ENCODE measurements at places on chromosomes 5 and 9.

DNA sequence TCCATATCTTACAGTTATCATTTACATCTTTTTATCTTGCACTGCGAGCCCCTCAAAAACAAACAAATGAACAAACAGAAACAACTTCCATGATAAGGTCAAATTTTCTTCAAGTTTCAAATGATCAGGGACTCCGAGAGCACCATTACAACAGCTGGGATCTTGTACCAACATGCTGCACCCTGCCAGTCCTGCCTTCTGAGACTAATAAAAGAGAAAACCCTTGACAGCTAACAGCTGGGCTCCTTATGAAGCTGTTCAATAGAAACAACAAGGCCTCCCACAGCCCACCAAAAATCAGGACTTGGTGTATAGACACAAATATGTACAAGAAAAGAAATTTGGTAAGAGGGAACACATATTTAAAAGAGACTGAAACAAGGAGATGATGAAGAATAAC, 985.3 kb upstream of the DMAC1 start:
- no peak for DNase-seq

GRCh38 chr5:31916327-31916726, 257.8 kb downstream of the GOLPH3 start:
- DNase-seq: no peak

DNA sequence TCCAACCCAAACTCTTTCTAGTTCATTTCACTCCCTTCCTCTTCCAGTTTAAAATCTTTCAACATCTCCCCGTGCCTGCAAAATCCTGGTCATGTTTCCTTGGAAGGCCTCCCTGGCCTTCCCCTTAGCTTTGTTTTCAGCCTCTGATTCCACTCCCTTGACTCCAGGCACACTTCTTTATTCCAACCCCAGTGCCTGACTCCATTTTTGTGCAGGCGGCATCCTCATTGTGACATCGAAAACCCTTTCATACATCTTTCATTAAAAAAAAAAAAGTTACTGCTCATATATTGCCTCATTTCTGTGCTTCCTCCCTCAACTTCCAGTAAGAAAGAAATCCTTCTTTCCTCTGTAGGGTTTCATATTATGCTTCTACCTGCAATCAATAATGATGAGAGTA, 7.1 kb upstream of the TNFSF8 start:
- no peak for DNase-seq

GRCh38 chr9:84736081-84736480, 66.6 kb downstream of the NTRK2 start:
- DNase-seq: no peak

DNA sequence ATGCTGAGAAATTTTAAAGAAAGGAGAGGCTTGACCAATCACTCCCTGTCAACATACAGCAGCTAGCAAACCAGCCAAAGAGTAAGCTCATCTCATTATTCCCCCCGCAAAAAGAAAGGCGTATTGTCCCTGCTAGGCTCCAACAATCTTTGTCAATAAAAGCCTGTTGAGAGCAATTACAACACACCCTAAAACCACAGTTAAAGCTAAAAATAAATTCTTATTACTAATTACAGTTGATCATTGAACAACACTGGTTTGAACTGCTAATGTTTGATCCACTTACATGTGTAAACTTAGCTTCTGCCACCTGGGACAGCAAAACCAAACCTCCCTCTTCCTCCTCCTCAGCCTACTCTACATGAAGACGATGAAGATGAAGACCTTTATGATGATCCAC, 151.2 kb downstream of the TSSK1B start:
- no peak for DNase-seq

GRCh38 chr5:142825378-142826089, 55.4 kb downstream of the ARHGAP26 start:
- no peak for DNase-seq

DNA sequence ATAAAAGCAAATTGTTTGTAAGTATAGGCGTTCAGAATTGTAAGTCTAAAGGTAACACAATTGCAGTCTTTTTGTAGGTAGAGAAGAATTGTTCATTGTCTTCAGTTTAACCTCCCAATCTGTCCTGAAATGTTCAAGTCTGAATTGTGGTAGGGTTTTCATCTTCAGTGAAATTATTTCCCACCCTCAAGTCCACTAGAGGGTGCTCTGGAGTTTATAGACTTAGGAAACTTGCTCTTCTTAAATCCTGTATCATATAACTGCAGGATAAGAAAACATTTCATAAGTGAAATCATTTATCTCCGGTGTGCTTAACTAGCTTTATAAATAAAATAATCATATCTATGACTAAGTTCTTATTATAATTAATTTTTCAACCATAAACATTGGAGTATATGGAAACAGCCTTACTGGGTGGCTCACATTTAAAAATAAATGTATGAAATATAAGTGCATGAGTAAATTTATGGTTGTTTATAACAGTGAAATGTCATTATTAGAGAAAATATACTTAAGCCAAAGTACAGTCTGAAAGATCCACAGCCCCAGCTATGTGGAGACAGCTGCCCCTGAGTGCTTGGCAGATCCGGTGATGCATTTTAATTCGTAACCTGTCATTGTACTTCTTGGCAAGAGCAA, 182.4 kb upstream of the OTULINL start:
- no peak for DNase-seq

GRCh38 chr5:146165460-146165859, 17.0 kb downstream of the LARS1 start:
- DNase-seq: no peak

- DNase-seq: no peak
Observed at GRCh38 chr5:38434966-38435705, 121.3 kb downstream of the LIFR start.

GRCh38 chr5:12245429-12245828, 341.2 kb upstream of the CTNND2 start:
- no peak for DNase-seq

DNA sequence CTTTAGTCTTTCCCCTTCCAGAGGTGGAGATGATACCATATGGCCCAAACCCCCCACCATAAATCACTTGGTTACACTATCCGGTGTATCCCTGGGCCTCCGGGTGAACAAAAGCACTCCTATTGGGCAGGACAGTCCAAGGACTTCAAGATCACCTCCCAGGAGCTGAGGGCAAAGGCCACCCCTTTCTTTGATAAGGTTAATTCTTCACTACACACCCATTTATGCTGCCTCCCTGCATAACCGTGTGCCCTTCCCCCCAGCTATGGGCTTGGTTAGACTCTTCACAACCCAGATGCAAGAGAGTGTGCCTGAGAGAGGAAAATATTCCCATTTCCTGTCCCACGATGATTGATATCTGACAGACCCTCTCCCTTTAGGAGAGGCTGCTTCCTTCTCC, 64.8 kb upstream of the PRRC1 start:
- DNase-seq: no peak

DNA sequence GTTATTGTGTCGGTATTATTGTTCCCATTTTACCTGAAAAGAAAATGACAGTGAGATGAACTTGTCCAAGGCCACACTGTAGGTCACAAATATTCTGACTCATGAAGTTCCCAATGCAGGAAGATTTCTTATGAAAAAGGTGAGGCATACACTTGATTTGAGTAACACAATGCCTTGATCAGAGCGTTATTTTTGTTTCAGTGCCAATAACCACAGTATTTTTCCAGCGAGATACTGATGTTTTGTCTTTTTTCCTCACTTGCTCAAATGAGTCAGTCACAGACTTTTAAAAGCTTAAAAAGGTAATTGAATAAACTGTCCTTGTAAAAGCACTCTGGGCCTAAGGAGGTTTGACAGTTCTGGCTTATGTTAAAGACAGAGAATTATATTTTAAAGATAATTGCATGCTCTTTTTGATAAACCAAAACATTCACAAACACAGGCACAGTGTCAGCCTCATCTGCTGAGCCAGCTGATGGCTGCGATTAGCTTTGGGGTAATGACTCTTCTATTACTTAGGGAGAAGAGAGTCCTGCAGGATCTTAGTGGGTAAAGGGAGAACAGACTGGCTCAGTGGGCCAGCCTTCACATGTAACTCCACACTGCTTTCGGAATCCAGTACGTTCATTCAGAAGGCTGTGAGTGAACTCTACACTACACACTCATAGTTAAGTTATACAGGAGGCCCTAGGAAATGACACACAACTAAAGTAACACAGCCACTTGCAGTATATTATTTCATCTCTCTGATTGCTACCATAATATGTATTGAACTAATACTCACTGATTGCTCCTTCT, 165.5 kb upstream of the CD180 start:
- DNase-seq: no peak

DNA sequence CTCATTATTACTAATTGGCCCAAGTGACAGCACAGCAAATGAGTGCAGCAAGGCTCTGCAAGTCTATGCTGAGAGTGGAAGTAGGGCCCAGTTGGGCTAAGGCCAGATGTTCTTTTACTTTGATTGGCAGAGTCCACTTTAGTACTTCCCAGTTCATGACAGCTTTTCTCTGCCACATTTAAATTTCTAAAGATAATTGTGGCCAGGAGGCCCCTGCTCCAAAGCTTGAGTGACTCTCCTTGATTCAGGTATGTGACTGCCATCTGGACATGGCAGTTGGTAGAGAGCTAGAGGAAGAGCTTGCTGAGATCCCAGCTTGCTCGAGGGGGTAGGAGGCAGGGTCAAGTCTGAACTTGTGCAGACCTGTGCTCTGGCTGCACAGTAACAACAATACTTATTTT, 154.1 kb downstream of the CARTPT start:
- no peak for DNase-seq

GRCh38 chr5:134649163-134649835, 714 bp downstream of the SEC24A start:
- no peak for DNase-seq

DNA sequence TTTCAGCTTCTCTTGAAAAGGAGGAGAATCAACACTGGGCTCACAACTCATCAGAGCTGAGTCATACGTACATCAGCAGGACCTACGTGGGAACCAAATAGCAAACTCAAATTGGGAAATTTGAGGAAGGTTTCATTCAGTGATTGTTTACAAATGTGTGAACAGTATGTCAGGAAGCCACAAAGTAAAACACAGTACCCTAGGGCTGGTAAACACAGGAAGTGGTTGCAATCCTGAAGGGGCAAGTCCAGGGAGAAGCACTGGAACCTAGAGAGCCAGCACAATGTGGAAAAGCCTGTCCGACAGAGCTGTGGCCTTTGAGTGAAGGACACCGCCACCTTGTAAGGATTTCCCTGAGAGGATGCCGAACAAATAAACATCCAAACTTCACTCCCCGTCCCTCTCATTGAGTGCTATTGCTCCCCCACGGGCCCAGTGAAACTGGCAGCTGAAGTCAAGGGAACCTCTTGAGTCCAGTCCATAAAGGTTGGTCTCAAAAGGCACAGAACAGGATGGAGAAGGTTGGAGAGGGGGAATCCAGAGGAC, 26.7 kb upstream of the RICTOR start:
- DNase-seq: no peak

DNA sequence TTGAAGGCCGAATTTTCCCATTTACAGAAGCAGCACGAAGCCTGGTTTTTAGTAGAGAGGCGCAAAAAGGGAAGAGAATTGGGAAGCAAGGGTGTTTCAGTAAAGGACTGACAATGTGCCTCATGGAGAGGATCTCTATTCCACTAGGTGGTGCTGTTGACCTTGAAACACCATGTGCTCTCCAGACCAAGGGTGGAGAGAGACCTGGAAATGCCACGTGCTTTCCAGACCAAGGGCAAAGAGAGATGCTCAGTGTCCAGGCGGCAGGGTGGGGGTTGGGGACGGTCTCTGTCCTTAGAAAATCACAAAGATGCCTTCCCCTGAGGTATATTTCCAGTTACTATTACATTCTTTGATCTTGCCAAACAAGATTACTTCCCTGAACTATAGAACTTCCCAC, 425.3 kb downstream of the CSNK1G3 start:
- DNase-seq: no peak
